ENCODE measurements at places on chromosomes 6 and 20.

DNA sequence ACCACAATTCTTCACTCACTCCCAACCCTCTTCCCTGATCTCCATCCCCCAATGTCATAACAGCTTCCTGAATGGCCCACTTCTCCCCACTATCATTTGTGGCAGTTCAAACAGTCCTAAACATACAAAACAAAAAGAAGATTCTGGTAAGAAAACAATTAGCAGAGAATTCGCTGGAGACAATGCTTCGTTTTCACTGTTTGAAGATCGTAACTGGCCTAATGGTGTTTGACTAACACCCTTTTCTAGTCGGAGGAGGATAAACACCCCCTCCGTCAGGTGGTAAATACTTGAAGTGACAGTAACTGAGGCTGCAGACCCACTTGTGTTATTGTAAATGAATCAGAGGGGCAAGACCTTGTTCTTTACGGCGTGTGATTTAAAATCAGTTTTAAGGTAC, 3.8 kb downstream of the EYA2 start:
- no peak for DNase-seq

DNA sequence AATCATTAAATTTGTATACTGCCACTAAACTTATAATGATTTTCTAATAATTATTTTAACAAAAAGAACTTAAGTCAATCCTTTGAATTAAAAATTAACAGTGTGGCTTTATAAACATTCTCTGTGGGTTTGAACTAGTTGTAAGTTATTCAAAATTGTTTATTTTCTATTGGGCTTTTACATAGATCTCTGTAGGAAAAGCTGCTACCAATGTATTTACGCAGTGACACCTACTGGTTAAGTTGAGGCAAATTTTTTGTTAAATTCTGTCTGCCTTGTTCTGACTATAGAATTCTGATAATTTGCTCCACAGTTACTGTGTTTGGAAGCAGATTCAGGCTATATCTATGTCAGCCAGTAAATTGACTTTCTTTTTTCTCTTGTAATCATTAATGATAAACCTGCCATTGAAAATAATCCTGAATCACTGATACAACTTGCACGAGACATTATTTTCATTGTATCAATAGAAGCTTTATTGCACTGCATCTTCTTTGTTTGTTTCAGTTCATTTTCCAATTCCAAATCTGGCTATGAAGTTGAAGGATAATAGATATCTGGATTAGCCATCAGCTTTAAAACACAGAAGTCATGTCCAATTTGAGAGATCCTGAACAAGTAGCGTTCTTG, 66.0 kb upstream of the UTRN start:
- peak; percentile 62 for DNase-seq

DNA sequence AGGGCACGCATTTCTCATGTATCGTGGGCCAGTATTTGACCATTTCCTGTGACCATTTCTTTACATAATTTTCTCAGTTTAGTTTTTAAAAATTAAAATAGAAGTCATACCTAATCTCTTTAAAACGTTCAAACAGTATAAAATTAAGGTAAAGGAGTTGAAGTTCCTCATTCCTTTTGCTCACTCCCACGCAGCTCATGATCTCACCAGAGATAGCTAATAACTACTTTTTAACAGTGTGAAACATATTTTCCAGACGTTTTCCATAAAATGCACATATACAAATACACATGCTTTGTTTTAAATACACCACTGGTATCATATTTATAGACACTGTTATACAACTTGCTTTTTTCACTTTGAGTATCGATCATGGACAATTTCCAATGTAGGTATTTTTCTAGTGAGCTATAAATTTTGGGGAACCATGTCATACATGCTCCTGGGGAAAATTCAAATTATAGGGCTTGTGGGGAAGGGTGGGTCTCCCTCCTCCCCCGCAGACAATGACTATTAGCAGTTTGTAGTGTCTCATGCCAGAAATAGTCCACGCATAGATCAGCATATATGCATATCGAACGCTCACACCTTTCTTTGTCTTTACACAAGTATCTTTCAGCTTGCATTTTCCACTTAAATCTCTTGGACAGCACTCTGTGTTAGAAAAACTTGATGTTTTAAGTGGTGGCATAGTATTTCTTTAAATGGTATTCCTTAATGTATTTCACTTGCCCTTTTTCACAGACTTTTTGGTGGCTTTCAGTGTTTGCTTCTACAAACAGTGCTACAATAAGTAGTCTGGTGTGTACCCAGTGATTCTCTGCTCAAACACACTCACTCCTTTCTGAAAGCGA, 145.5 kb upstream of the ZNF217 start:
- DNase-seq: no peak

- no peak for DNase-seq
These were observed 67.8 kb upstream of the LTV1 start for GRCh38 chr6:143775336-143775735.

DNA sequence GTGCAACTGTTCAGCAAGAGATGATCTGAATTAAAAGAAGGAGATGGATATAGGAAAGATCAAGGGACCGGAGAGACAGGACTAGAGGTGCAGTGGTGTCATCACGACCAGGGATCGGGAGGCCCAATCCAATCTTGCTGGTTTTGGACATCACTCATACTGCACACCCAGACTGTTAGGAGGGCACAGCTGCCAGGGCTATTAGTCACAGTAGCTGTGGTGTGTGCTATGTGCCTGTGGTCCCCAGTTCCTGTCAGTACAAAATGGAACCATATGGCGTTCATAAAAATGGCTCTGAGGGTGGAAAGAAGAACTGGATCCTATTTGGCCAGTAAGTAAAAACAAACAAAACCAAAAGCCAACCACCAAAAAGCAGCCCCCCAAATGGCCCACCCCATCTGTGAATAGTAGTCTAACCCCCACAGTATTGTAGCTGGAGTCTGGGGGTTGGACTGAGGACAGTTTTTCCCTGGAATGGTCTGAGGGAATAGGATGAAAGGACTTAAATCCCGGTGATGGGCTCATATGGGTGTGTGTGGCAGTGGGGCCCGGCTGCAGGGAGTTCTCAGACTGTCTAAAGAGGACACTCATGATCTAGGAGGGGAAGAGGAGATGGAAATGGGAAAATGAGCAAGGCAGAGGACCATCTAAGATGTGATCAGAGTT, 9.3 kb upstream of the NNAT start:
- peak; percentile 95 for DNase-seq

DNA sequence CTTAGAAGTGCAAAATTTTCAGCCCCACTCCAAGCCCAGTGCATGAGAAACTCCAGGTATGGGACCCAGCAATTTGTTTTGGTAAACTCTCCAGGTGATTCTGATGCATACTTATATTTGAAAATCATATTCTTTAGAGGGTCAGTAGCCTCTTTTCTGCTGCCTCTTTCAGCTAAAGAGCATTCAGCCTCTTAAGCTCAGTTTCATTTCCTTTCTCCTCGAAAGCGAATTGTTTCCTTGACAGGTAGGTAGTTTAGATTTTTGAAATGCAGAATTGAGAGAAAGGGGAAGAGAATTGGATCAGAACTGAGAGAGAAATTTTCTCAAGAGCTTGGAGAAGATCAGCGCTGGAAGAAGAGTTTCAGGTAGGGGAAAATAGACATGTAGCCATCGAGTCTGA, 995.8 kb upstream of the FLRT3 start:
- DNase-seq: no peak

GRCh38 chr20:3701061-3701998, 11.1 kb downstream of the SIGLEC1 start:
- DNase-seq: no peak

DNA sequence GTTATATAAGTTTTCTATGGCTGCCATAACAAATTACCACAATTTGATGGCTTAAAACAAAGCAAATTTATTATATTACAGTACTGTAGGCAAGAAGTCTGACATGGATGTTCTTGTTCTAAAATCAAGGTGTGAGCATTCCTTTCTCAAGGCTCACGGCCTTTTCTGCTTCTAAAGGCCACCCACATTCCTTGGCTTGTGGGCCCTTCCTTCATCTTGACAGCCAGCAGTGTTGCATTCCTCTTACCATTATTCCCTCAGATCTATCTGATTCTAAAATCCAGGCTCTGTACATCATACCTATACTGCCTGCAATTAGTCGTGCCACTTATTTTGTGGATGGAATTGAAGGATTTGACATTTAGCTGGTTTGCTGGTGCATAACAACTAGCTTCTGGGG, 3.6 kb downstream of the CNBD2 start:
- DNase-seq: no peak

DNA sequence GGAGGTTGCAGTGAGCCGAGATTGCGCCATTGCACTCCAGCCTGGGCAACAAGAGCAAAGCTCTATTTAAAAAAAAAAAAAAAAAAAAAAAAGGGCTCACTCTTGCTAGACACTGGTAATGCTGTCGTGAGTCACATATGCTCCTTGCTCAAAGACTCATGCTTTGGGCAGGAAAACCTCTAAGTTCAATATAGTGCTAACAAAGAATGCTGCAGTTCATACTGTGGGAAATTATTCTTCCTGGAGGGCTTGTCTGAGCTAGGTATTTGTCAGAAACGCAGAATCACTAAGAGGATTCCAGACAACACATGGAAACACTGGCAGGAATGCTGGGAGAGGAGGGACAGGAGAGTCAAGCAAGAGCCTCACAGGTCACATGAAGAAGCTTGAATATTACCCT, 2.3 kb upstream of the LYRM2 start:
- peak; percentile 9 for DNase-seq

GRCh38 chr6:138087593-138088325, 19.5 kb downstream of the PERP start:
- DNase-seq: no peak

- peak; percentile 25 for DNase-seq
These were observed 175.9 kb upstream of the CST7 start for GRCh38 chr20:24773168-24773567.

DNA sequence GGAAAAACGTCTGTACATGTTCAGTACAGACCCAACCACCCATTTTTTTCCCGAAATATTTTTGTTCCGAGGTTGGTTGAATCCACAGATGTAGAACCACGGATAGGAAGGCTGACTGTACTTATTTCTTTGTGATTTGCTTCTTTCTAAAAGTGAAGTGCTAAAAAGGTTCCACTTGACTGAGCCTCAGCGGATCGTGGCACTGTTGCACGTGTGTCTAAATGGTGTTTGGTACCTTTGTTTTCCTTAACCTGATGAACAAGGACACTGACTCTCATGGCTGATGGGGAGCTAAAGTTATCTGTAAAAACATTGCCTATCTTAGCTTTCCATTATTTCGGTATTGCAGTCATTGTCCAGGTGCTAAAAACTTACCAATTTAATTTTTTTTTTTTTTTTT, 6.2 kb downstream of the BPHL start:
- no peak for DNase-seq

- no peak for DNase-seq
These were observed 100.5 kb upstream of the ARID1B start for GRCh38 chr6:156676721-156677120.

- no peak for DNase-seq
These were observed 35.2 kb upstream of the EPHA7 start for GRCh38 chr6:93454533-93454932.

- no peak for DNase-seq
These were observed at the start of gene IL20RA for GRCh38 chr6:137044366-137045221. Gene IL20RA (minus strand): TSS chr6:137044965. CDS start chr6:137044728, 237 bp downstream.

GRCh38 chr20:54063992-54064676, 6.3 kb downstream of the BCAS1 start:
- DNase-seq: no peak

DNA sequence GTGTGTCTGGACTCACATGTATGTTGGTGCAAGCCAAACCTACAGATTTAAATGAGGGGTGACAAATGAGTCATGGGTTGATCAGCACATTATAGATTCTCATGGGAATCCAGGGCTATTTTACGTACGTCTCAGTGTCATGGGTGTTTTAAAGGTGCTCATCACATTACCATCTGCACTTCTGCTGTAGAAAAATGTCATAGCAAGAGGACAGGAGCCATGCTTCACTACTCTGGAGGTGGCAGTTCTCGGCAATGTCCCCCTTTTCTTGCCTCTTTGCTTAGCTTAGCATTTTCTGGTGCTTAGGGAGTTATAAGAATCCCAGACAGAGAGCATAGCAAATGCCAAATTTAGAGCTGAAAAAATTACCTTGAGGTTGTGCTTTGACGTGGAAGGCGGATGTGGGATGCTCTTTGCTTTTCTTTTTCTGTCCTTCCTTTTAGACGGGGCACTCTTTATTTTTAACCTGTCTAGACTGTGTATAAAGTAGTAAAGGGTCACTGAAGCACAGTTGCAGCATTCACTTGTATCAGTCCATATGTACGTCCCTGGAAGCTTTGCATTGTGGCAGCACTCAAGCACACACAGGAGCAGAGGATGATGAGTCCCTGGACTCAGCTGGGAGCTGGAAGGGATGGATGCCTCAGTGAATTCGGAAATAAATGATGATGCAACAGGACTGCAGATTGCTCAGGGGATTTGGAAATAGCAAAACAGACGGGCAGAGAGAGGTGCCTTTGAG, 139.7 kb downstream of the SYNDIG1 start:
- peak; percentile 58 for DNase-seq

DNA sequence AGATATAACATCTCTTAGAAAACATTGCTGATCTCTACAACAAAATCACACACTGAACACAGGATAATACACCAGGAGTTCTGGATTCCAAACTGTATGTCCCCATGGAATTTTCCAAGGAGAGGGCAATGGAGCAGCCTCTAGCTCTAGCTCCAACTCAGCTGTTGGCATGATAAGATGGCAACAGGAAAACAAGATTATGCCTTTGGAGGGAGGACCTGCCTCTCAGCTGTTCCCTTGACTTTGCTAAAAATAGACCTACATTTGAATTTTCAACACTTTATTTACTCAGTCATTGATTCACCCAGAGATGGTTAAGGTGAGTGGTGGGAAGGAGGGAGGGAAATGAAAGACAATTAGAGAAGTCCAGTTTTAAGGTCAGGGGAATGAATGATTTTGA, 246.7 kb downstream of the ALDH8A1 start:
- DNase-seq: no peak

DNA sequence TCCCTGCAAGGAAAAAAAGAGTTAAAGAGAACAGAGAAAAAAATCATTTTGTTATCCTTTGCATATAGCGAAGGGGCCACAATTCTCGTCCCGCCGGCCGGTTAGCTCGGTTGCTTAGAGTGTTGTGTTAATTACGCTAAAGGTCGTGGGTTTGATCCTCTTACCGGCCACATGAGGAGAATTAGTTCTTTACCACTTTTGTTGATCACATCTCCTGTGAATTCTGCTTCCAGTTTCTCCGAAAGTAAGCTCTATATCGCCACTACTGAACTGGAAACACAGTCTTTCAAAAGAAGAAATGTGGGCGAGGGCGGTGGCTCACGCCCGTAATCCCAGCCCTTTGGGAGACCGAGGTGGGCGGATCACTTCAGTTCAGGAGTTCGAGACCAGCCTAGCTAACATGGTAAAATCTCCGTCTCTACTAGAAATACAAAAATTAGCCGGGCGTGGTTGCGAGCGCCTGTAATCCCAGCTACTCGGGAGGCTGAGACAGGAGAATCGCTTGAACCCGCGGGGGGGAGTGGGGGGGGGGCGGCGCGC, 13.4 kb downstream of the PRSS16 start:
- no peak for DNase-seq

DNA sequence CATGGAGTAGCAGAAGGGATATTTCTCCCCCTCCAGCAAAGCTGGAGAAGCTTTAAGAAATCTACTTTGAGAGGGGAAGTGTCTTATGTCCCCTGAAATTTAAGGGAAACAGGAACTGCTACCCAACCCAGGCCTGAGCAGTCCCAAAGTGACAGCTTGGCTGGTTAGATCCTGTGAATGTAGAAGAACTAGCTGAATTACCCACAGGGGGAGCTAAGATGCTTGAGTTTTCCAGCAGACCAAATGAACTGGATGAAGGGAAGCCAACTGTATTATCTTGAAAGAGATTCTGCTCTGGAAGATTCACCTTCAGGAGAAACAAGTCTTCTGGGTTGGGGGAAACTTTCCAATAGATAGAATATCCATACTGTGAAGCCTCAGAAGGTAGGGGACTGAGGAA, 303.3 kb upstream of the MMS22L start:
- peak; percentile 52 for DNase-seq

GRCh38 chr6:106939848-106940247, 34.7 kb downstream of the CD24 start:
- DNase-seq: no peak
